ENCODE measurements at places on chromosomes 2 and 18.

GRCh38 chr2:27049422-27050280, 1.8 kb upstream of the AGBL5 start:
- DNase-seq = peak; percentile 78

DNA sequence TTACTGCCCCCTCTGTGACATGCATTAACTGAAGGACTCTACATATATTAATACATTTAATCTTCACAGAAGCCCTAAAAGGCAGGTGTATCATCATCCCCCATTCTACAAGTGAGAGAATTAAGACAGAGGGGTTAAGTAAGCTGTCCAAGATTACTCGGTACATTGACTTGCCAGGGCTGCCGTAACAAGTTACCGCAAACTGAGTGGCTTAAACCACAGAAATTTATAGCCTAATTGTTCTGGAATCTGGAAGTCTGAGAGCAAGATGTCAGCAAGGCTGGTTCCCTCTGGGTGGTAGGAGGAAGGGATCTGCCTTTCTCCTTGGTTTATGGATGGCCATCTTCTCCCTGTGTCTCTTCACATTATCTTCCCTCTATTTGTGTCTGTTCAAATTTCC, 605.5 kb downstream of the EPHA4 start:
- no peak for DNase-seq

GRCh38 chr2:197311421-197312033, 947 bp upstream of the ANKRD44 start:
- DNase-seq = no peak

DNA sequence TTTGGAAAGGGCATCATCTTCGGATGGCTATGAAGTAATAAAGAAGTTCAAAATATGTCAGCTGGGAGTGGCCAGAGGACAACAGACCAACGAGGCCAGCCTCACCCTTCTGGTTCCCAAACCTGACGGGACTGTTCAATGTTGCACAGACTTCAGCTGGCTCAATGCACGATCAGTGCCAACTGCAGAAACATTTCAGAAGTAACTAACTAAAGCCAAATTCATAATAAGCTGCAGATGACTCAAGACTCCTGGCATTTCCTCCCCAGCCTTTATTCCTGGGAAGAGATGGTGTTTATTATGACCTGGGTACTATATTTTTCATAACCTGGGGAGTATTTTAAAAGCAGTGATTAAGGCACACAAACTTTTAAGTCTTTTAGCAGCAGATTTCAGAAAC, 3.8 kb upstream of the ATP6V1C2 start:
- no peak for DNase-seq

DNA sequence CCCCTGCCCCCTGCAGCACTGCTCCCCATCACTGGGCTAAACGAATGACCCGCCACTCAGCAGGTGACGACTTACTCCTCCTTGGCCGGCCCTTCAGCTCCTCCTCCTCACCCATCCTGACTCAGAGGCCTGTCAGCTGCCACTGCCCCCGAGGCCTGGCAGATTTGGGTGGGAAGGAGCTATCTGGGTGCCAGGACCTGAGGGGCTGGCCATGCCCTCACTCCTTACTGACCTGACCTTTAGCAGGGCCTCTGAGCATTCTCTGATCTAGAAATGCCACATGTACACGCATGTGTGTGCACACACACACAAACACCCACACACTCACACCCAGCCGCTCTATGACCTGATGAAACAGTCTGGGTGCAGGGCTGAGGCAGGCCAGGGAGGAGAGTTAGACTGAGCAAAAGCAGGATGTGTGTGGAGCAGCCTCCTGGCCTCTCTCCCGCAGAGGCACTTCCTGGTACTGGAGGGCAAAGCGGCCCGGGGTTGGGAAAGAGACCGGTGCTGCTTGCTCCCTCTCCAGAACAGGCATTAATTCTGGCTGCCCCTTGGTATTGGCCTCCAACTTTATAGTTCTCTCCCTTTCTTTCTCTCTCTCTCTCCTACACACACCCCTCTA, 68.0 kb downstream of the ZFP36L2 start:
- DNase-seq = peak; percentile 80

DNA sequence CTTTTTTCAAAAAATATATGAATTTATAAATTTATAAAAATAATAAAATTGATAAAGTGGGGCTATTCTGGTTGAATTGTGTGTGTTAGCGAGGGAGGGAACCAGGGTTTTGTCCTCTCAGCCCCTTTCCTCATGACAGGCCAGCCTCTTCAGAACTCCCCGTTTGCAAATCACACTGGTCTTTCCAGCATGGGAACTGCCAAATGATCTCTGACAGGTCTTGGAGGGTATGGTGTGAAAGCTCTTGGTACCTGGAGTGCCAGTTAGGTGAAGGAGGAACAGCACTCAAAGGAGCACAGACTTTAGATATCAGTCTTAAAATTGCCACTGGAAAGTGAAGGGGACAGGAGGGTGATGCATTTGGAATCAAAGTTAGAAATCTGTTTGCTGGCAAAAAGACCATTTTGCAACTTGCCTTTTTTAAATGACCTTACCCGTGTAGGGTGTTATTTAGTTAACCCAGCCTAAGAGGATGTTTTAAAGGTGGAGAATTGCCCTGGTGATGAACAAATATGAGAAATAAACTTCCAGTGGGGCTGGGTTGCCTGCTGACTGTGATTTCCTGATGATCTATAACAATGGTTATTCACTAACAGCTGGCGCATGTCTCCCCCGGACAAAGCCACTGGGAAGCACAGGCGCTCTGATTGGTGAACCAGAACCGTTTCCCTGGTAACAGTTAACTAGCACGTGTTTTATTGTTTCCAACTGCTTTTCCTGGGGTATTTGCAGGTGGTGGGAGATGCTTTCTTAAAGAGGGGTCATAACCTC, 85.3 kb upstream of the EFEMP1 start:
- DNase-seq = no peak

GRCh38 chr2:177906041-177906718, 166.4 kb downstream of the PDE11A start:
- peak; percentile 83 for DNase-seq

DNA sequence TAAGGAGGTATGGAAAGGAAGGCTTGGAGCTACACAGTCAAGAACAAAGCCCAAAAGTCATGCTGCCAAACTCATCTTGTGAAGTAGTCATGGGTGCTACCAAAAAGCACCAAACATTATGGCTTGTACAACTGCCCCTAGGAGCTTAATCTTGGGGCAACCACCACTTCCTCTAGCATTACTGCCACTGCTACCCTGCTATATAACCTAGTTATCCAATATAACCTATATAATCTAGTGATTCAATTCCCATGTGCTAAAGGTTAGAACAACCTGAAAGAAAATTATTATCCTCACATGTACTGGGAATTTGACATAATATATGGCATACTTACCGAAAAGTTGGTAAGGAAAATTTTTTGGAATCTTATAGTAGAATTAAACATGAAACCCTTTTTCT, 102.6 kb upstream of the RBBP8 start:
- DNase-seq = no peak

DNA sequence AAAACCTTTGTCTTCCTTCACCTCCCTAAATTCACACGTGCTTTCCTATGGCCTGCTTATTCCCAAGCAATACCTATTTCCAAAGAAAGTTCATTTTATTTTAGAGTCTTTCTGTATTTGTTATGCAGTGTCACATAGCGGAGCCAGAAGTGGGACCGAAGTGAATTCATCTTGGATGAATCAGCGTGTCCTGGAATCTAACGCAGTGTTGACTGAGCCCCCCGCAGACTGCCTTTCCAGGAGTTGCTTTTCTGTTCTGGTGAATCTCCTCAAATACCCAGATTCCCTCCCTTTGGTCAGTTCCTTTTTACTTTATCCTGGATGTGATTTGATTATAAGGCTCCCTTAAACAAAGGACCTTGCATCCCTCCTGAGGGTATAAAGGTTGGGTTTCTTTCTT, 10.8 kb downstream of the ALPP start:
- no peak for DNase-seq

DNA sequence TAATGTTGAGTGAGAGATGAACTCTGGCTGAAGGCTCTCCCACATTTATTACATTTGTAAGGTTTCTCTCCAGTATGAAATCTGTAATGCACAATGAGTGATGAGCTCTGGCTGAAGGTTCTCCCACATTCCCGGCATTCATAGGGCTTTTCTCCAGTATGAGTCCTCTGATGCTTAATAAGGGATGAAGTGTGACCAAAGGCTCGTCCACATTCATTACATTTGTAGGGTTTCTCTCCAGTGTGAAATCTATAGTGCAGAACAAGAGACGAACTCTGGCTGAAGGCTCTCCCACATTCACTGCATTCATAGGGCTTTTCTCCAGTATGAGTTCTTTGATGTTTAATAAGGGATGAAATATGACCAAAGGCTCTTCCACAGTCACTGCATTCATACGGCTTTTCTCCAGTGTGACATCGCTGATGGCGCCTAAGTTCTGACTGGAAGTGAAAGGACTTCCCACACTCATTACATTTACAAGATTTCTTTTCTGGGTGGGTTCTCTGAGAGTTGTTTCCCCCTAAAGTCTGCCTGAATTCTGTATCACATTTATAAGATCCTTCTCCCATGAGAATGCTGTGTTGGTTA, 10.2 kb downstream of the ZNF514 start:
- no peak for DNase-seq

GRCh38 chr2:97645112-97645694, 659 bp upstream of the COX5B start:
- no peak for DNase-seq

DNA sequence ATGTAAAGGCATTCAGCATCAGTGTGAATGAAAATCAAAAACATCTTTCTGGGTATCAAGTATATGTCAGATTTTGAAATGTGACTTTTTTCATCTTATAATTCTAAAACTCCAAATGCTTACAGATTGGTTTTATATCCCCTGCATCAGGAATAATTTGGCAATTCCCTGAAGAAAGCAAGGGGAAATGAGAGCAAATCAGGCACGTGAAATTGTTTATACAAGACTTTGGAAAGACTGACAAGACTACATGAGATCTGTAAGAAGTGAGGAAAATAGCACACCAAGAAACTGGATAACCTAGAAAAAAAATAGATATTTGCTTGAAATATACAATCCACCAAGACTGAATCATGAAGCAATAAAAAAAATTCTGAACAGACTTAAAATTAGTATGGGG, 13.8 kb downstream of the COL6A3 start:
- no peak for DNase-seq

DNA sequence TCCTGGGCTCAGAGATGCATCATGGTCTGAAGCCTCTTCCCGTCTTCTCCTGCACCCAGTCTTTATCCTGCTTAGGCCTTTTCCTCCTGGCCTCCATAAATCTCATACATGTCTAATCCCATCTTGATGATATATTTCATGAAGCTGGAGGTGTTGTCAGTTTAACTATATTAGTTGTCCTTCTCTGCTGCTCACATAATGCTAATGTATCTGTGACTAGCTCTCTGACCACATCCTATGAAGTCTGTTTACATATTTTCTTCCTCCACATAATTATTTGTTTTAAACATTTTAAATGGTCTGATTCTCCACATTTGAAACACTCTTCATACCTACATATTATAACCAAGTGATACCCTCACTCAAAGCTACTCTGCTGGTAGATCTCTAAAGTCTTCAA, 315.2 kb upstream of the RND3 start:
- DNase-seq = no peak

- no peak for DNase-seq
Measured at GRCh38 chr2:60558536-60558935, 5.1 kb upstream of the BCL11A start.

GRCh38 chr2:82089518-82089917, 1785.0 kb upstream of the LRRTM1 start:
- DNase-seq = no peak

DNA sequence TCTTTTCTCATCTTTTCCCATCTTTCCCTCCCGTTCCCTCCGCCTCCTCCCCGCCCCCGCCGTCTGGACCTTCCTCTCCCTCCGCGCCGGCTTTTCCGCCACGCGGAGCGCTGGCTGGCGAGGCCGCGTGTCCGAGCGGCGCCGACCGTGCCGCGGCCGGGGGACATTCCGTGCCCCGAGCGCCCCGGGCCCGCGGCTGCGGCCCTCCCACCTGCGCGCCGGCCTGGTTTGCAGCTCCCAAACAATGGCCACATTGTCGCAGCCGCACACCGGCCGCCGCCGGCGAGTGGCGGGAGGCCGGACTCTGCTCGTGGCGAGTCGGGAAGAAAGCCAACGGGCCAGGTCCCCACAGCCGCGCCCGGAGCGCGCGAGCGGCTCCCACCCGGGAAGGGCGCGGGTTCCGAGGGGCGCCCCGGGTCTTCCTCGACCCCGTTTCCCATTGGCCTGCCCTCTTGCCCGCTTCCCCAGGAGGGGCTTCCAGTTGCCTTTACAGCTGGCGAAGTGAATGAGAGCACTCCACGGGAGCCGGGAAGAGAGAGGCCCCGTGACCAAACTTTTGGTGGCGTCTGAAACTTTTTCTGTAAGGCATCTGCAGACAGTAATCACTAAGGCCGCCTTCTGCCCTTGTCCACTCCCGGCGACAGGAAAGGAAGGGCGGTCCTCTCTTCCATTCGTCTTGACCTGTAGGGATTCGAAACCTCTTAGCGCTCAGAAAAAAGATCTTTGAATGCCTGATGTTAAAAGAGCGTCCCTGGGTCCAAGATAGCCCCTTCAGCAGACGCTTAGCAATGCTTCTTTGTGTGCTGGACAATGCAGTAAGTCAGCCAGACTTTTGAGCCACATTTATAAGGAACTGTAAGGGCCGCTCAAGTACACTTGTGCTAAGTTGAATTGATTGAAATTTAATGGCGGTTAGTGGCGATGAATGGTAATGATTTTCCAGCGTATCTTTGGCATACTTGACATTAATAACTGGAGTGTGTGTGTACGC, 6.2 kb downstream of the GLI2 start:
- no peak for DNase-seq

DNA sequence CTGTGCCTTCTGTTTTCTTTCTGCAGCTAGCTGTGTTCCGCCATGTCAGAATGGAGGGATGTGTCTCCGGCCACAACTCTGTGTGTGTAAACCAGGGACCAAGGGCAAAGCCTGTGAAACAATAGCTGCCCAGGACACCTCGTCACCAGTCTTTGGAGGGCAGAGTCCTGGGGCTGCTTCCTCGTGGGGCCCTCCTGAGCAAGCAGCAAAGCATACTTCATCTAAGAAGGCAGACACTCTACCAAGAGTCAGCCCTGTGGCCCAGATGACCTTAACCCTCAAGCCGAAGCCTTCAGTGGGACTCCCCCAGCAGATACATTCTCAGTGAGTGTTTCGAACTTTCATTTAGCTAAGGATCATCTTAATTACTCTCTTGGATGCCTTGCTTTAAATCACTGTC, 74.1 kb downstream of the LTBP1 start:
- DNase-seq = no peak
